Left lung (tissue), 14 donors: ENCODE measurements at places on chromosomes 12 and 14. TPM values are rescaled to one million over a fixed set of nuclear protein-coding genes. Genes with fewer than 3 reads are reported as not detected.

The SLC10A1 gene
- polyA plus RNA-seq = 0.40 TPM

- DNase-seq = peak; percentile 71
These were observed 396.1 kb downstream of the NRXN3 start for GRCh38 chr14:78566026-78566858.

The TMEM121 gene
- 2.7 TPM for polyA plus RNA-seq

The CEP128 gene
- polyA plus RNA-seq = 6.6 TPM

DNA sequence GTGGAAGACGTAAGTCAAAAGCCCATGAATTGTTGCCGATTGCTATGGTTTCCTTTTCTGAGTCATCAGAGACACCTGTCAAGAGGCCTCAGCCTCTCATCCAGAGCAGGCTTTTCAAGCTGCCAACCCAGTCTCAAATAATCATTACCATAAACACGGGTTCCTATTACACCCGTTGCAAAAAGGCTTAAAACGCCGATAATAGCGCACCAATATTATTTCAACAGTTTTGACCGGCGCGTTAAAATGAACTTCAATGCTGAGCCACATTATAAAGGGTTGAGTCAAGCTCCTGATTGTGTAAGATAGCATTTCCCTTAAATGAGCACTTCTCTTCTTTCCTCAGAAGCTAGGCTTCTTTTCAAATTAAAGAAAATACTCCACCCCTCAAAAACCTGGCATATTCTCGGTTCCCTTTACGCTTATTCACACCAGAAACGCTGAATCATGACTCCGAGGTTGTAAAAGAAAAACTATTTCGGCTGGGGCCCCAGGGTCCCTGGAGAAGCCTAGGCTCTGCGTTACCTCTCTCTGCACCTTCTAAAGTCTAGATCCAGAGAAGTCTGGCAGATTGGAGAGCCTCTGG is 1.4 kb downstream of the TMTC1 start:
- no peak for DNase-seq

GRCh38 chr12:52014567-52015530 is 8.1 kb downstream of the TAMALIN start:
- DNase-seq = no peak

The SERPINA4 gene
- 2.7 TPM for polyA plus RNA-seq

DNA sequence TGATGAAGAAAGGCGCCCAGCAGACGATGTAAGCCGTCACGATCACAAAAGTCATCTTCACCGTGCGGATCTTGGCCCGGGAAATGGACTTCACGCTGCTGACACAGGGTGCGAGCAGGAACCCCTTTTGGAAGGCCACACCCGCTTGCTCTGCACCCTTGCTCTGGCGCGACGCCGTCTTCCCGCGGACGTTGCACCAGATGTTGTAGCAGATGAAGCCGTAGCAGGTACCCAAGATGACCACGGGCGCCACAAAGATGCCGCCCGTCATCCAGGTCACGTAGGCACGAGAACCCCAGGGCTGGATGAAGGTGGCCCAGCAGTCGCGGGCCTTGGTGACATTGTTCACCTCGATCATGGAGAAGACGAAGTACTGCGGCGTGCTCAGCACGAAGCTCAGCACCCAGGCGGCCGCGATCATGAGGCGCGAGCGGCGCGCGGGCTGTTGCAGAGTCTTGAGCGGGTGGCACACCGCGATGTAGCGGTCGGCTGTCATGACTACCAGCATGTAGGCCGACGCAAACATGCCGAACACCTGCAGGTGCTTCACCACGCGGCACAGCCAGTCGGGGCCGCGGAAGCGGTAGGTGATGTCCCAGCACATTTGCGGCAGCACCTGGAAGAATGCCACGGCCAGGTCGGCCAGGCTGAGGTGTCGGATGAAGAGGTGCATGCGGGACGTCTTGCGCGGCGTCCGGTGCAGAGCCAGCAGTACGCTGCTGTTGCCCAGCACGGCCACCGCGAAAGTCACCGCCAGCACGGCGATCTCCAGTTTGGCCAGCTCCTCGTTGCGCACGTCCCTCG is 890 bp downstream of the AVPR1A start:
- peak; percentile 32 for DNase-seq
